HEK293T (cell line): ENCODE measurements at places on chromosomes 2 and 18.
A peak's percentile ranks its signal among the peaks of the same experiment; 100 is the strongest.

DNA sequence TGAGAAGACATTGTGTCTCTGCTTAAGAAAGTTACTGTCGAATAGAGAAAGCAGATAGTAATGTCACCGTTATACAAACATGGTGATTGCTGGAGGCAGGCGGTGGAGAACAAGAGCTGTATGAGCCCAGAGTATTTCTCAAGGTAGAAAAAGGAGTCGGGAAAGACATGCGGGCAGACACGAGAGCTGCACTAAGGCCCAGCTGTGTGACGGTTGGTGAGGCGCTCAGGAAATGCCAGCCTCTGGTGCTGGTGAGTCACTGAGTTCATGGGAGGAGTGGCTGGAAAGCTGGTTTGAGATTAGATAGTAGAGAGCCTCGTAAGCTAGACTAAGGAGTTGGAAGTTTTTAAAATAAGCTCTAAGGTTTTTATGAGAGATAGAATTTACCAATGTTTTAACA is 390.9 kb upstream of the TRIB2 start:
- DNase-seq = no peak

DNA sequence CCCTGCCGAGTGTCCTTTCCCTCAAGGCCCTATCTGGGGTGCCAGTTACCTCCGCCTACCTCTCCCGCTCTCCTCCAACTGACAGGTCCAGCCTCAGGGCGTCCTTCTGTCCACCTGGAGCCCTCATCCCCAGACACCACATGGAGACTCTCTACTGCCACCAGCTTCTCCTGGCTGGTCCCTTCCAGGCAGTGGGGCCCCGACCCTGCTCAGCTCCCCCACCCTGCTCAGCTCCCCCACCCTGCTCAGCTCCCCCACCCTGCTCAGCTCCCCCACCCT is 74.0 kb upstream of the ODC1 start:
- DNase-seq = no peak

GRCh38 chr18:55385770-55386169 is 202.2 kb downstream of the TCF4 start:
- no peak for DNase-seq

- DNase-seq = no peak
These were observed 934.5 kb downstream of the CNTNAP5 start for GRCh38 chr2:124959581-124959980.

DNA sequence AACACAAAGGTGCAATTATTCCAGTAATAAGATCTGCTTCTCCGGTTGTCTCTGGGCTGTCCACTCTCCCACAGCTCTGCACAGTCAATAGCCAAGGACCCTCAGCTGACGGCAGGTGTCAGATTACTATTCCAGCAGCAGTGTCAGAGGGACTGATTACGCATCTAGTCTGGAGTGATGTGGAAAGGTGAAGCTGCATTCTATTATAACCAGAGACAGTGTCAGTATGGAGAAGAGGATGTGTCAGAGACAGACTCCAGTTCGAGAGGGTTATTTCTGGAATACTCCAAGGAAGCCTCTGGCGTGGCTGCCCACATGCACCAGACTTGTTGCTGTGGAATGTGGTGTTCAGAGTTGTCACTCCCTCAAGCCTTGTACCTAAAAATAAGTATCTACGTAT is 163.6 kb upstream of the TMEM200C start:
- DNase-seq = peak; percentile 30

DNA sequence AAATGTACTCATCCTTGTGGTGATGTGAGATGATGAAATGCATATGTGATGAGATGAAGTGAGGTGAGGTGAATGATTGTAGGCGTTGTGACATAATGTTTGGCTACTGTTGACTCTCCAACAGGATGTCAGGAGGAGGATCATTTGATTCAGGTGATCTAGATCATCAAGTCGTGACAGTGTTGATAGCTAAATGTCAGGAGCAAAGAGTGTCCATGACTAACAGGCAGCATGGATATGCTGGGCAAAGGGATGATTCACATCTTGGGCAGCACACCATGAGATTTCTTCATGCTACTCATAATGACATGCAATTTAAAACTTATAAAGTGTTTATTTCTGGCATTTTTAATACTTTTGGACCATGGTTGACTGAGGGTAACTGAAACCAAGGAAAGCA is 40.2 kb upstream of the UBXN4 start:
- DNase-seq = no peak

- DNase-seq = no peak
These were observed 400.9 kb downstream of the TSN start for GRCh38 chr2:122156176-122156890.

DNA sequence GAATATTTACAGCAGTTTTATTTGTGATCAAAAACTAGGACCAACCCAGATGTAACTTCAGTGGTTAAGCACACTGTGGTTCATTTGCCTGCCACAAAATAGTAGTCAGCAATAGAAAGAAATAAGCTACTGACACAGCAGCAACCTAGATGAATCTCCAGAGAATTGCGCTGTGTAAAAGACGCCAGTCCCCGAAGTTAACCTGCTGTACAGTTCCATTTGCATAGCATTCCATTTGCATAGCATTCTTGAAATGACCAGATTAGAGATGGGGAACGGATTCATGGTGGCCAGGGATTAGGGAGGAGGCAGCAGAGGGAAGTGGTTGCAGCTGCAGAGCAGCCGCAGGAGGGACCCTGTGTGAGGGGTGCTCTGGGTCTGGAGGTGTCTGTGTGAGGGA is 39.3 kb upstream of the NFATC1 start:
- no peak for DNase-seq

- DNase-seq = no peak
These were observed 211.4 kb downstream of the CMPK2 start for GRCh38 chr2:6654279-6654678.
